Effector CD4-positive, alpha-beta T cell (primary cell): ENCODE measurements at places on chromosomes 16 and 17.

- DNase-seq, result no peak
Measured at GRCh38 chr17:55772086-55772485, 21.2 kb downstream of the PCTP start.

DNA sequence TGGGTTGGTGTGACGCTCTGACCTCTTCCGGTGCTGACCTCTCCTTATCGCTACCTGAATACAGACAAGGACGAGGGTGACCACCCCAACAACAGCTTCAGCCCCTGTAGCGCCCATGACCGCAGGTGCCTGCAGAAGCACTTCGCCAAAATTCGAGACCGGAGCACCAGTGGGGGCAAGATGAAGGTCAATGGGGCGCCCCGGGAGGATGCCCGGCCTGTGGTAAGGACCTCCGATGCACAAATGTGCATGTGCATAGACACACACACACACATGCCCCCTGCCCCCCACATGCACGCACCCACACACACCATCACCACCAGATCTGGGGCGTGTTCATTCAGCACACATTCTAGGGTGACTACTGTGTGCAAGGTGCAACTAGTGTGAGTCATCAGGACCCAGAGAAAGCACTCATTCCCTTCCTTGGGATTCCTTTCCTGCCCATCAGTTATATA, 9.7 kb downstream of the IGFBP4 start:
- no peak for DNase-seq

- no peak for DNase-seq
Measured at GRCh38 chr17:3894911-3895343, 2.1 kb upstream of the CAMKK1 start.

- no peak for DNase-seq
Measured at GRCh38 chr16:66372078-66372897, 5.8 kb downstream of the CDH5 start.
